ENCODE measurements at places on chromosomes 3 and 15.

- H3K27me3 ChIP-seq, result no peaks in the 10 kb centered on the region
- peaks cover 9% of the 10 kb centered on the region for H3K4me1 ChIP-seq
- no peaks in the 10 kb centered on the region for H3K36me3 ChIP-seq
- DNase-seq, result no peak
- H3K27ac ChIP-seq, result no peak overlapping the region
Measured at GRCh38 chr15:44794072-44794471, 57.7 kb downstream of the TRIM69 start.

DNA sequence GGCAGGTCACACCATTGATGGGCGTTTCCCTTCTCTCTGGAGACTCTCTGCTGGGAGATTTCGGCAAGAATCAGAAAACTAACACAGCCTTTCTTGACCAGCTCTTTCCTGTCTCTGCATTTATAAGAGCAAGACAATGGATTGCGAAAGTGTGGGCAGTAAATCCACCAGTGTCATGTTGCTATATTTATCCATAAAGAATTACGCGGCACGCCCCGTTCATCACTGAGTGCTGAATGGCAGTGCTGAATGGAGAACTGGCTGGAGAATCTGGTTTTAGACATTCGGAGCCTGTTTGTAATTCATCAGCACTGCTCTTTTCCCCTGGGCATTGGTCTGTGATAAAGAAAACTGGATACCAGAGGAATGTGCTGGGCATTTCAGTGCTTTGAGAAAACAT, 2.0 kb upstream of the CEMIP start:
- H3K27ac ChIP-seq, result no peak overlapping the region
- peaks cover 1% of the 10 kb centered on the region for H3K36me3 ChIP-seq
- DNase-seq, result no peak
- no peak overlapping the region for H3K4me3 ChIP-seq

- H3K27me3 ChIP-seq, result no peaks in the 10 kb centered on the region
- DNase-seq, result no peak
- H3K4me3 ChIP-seq, result no peak overlapping the region
- peaks cover 8% of the 10 kb centered on the region for H3K4me1 ChIP-seq
- H3K36me3 ChIP-seq, result peaks cover 16% of the 10 kb centered on the region
Measured at GRCh38 chr3:37309921-37310665, 135.7 kb upstream of the LRRFIP2 start.

GRCh38 chr3:182487143-182487542, 306.2 kb upstream of the ATP11B start:
- H3K4me3 ChIP-seq, result no peak overlapping the region
- DNase-seq, result no peak
- H3K4me1 ChIP-seq, result no peaks in the 10 kb centered on the region
- peaks cover 3% of the 10 kb centered on the region for H3K27me3 ChIP-seq
- no peaks in the 10 kb centered on the region for H3K36me3 ChIP-seq

- H3K27ac ChIP-seq, result no peak overlapping the region
- no peak overlapping the region for H3K4me3 ChIP-seq
- H3K4me1 ChIP-seq, result no peaks in the 10 kb centered on the region
- no peak for DNase-seq
Measured at GRCh38 chr3:65438612-65439011, 600.1 kb downstream of the MAGI1 start.

GRCh38 chr3:102614585-102614984, 179.8 kb downstream of the ZPLD1 start:
- H3K4me3 ChIP-seq, result no peak overlapping the region
- DNase-seq, result no peak
- H3K36me3 ChIP-seq, result no peaks in the 10 kb centered on the region
- H3K4me1 ChIP-seq, result no peaks in the 10 kb centered on the region
- no peak overlapping the region for H3K27ac ChIP-seq

DNA sequence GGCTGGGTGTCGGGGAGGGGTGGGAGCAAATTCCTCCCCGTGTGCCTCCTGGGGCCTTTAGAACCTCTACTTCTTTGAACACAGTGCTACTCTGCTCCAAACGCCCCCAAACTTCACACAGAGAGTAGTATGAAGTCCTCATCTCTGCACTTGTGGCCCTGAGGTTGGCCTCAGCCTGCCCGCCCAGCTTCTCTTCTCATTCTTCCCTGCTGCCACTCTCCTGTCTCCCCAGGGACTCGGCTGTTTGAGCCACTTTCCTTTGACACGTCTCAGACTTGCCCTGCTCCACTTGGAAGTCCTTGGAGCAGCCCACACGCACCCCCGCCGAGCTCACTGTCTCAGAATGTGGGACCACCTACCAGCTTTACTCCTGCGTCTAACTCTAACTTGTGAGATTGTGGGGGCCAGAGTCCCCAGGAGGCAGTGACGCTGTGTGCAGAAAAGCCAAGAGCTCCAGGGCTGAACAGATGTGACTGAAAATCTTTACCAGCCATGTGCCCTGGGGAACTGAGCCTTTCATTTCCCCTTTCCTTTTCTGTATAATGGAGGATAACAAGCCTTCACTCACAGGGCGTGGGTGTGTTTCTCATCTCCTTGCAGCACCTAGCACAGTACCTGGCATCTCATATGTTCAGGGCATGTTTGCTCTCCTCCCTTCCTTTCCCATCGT, 233.6 kb upstream of the CTDSPL start:
- H3K27me3 ChIP-seq, result peaks cover 9% of the 10 kb centered on the region
- no peaks in the 10 kb centered on the region for H3K36me3 ChIP-seq
- no peak for DNase-seq
- H3K4me3 ChIP-seq, result no peak overlapping the region

DNA sequence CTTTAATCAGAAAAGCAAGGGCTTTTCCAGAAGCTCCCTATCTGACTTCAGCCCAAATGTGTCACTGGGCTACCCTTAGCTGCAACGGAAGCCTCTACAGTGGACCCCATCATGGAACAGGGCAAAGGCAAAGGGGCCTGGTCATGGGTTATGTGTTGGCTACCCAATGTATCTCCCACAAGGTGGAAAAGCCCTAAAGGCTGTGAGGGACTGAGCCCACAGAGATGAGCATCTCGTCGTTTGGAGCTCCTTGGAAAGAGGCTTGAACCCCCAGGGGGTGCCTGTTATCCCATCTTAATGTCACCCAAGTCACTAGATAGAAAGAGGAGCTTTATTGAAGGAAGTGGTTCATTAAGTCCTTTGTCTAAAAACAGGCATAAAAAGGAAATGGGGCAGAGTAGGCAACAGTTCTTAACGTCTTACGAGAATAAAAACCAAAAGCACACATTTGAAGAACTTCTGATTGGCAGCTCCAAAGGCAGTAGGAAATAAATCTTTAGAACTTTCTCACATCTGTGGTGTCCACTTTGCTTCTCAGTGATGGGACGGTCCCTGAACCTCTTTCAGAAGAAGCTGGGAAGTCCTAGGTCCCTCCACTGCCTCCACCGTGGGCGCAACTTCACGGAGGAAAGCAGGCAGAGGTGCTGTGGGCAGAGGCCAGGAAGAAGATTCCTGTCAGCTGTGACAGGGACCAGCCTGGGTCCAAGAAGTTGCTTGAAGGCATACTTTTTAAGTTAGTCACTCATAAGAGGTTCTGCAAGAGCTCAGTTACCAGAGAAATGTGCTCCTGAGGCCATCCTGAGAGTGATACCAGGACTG, 93.7 kb downstream of the MYLK start:
- peaks cover 15% of the 10 kb centered on the region for H3K27me3 ChIP-seq
- DNase-seq, result no peak
- H3K36me3 ChIP-seq, result no peaks in the 10 kb centered on the region
- no peaks in the 10 kb centered on the region for H3K4me1 ChIP-seq
- no peak overlapping the region for H3K27ac ChIP-seq
